ENCODE measurements at places on chromosomes 3 and 15.

DNA sequence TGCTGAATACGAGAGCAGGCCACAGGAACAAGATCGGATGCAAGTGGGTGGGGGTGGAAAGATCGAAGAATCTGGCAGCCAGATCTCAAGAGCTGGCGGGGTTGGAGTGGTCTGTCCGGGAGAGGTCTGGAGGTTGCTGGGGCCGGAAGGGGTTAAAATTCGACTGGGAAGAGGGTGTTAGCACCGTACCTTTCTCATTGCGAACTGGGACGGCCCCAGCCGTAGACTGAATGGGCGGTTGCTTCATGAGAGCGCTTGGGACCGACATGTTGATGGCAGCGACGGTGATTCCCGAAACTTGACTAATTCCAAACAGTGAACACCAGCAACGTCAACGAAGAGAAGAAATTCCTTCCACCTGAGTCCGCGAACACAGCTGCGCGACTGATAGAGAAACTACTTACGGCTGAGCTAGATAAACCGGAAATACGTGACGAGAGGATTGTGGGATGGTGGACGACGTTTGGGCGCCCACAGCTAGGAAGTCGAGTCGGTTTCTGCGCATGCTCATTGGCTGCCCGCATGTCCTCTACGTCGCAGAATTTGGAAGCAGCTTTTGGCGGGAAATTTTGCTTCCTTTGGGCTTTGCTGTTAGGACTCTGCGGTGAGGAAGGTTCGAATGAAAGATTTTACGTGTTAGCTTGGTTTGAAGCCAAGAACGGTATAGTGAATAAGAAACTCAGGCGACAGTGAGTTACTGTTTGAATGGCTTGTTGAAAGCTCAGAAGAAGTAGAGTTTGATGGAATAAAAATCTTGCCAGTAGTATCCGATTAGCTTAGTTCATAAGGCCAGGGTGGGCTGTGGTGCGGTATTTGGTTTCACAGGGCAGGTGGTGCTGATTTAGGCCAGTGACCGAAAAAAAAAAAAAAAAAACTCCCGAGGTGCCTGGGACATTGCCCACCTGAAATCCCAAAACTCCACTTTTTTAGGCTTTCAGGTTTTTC, at the start of gene MFAP1:
Gene MFAP1, minus strand, starts transcription at position 389 of the 945 bp plus-strand sequence. Its CDS starts 121 bp downstream, at position 268.
- DNase-seq = peak; percentile 79

- no peak for DNase-seq
Observed at GRCh38 chr3:61524933-61525332, 36.4 kb upstream of the PTPRG start.

DNA sequence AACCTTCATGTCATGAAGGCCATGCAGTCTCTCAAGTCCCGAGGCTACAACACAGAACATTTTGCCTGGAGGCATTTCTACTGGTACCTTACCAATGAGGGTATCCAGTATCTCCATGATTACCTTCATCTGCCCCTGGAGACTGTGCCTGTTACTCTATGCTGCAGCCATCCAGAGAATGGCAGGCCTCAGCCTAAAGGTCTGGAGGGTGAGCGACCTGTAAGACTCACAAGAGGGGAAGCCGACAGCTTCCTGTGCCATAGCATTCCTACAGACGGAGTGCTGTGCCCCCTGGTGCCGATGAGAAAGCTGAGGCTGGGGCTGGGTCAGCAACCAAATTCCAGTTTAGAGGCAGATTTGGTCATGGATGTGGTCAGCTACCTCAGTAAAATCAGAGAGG, 51.3 kb upstream of the CADPS start:
- DNase-seq = no peak

- no peak for DNase-seq
Observed at GRCh38 chr15:62795171-62795570, 247.4 kb upstream of the TPM1 start.

DNA sequence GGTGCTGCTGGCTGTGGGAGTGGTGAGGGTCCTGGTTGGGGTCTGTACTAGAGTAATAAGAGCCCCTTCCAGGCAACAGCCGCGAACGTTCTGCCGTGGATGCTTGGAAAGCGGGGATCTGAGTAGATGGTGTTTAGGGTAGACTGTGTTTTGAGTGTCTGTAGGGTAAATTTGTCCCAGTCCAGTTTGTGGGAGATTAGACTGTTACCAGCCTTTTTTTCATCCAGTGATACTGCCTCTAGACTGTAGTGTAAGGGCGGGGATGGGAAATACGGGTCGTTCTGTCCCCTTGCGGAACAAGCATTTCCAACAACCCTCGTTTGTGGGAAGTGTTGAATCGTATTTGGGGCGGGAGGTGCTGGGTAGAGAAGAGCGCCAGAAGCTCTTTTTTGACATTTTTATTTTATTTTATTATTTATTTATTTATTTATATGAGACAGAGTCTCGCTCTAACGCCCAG, 424 bp downstream of the HAUS2 start:
- DNase-seq = no peak

- no peak for DNase-seq
Observed at GRCh38 chr3:116947148-116947547, 237.6 kb downstream of the TUSC7 start.

DNA sequence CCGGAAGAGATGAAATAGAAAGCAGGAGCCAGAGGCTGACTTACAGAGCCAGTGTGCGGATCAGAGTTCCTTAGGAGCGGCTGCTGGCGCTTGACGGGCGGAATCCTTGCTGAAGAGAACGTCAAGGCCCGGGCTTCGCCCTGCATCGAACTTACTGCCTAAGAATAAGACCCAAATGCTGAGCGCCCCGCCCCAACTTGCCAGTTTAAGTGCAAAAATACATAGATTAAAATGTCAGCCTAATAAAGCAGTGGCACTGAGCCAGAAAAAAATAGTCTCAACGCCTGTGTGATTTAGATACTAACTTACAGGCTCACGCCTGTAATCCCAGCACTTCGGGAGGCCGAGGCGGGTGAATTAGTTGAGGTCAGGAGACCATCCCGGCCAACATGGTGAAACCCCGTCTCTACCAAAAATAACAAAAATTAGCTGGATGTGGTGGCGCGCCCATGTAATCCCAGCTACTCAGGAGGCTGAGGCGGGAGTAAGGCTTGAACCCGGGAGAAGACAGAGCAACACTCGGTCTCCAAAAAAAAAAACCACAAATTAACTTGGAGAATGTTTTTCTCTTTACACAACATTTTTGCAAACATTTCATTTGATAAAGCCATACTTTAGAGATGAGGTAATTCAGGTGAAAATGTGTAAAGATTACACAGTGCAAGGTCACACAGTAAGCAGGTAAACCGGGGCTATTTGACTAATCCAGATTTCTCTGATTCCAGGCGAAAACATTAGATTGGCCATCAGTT, 1.2 kb upstream of the UBP1 start:
- DNase-seq = no peak

DNA sequence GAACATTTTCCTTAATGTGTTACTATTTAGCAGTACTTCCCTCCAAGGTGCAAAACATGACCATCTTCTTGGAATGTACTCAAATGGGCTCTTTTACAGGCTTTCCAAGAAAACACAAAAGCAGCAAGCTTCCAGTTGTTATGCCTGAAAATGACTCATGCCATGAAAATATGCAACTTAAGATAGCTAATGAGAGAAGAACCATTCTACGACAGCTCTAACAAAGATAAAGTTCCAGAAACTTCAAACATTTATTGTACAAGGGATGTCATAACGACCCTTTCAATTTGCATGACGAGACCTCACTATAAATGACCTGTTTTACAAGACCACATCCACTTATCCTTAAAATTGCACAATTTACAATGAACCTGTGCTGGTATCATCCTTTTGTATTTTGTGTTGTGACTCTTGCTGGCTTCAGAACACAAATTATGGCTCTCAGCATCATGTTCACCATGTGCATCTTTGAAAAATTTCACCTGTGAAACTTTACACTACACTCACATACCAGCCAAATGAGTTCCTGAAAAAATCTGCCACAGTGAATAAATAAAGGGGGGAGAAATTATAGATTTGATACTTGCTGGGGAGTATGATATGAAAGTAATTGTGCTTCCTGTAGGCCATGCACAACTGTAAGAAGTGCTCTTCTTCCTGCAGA, 433.7 kb downstream of the MAGI1 start:
- no peak for DNase-seq

GRCh38 chr3:58164199-58164879, 46.4 kb downstream of the DNASE1L3 start:
- no peak for DNase-seq

- DNase-seq = no peak
Observed at GRCh38 chr15:76752549-76752948, 152.6 kb downstream of the SCAPER start.

DNA sequence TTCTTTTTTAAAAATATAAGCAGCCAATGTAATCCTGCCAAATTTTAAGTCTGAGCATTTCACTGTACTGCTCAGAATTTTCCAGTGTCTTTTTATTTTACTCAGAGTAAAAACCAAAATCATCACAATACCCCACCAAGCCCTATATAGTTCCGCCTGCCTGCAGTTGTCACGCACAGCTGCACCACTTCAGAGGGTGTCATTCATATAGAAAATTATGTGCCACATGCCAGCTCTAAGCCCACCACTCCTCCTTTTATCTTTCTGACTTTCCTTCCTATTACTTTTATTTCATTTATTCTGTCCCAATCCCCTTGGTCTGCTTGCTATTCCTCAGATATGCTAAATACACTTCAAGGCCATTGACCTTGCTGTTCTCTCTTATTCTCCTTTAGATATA, 233.1 kb upstream of the DPPA4 start:
- DNase-seq = no peak

Measured in activated naive CD4-positive, alpha-beta T cell (primary cell).